CD8-positive, alpha-beta T cell (primary cell): ENCODE measurements at places on chromosomes 2 and 18.

GRCh38 chr18:13500227-13500865 lies 226.0 kb downstream of the FAM210A start:
- no peak for DNase-seq

GRCh38 chr2:231341100-231341499 lies 54.4 kb upstream of the B3GNT7 start:
- no peak for DNase-seq

DNA sequence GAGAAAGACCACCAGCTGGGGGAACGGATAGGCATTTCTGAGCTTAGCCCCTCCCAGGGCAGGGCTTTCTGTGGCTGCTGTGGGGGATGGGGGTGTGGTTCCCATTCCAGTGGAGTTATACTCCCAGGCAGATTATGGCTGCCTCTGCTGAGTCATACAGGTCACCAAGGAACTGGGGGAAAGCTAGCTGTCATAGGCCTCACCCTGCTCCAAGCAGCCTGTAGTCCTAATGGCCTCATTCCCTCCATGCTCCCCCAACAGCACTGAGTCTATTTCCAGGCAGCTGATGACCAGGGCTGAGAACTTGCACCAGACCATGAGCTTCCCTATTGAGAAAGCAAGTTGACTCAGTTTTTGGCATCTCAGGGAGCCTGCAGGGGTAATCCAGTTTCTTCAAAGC lies 87.1 kb downstream of the GPR39 start:
- no peak for DNase-seq

DNA sequence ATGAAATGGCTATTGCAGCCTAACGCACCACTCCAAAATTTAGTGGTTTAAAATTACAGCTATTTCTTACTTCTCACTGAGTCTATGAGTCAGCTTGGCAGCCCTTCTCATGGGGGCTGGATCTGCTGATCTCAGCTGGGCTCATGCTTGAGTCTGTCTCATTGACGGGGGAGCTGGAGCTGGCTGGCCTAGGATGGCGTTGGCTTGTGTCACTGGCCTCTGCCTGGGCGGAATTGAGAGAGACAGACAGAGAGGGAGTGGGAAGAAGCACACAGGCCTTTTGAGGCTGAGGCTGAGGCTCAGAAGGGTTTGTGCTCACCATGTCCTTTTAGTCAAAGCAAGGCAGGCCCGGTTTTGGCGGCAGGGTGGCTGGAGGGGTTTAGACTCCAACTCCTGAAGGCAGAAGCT lies 412.1 kb upstream of the MYT1L start:
- DNase-seq: no peak

DNA sequence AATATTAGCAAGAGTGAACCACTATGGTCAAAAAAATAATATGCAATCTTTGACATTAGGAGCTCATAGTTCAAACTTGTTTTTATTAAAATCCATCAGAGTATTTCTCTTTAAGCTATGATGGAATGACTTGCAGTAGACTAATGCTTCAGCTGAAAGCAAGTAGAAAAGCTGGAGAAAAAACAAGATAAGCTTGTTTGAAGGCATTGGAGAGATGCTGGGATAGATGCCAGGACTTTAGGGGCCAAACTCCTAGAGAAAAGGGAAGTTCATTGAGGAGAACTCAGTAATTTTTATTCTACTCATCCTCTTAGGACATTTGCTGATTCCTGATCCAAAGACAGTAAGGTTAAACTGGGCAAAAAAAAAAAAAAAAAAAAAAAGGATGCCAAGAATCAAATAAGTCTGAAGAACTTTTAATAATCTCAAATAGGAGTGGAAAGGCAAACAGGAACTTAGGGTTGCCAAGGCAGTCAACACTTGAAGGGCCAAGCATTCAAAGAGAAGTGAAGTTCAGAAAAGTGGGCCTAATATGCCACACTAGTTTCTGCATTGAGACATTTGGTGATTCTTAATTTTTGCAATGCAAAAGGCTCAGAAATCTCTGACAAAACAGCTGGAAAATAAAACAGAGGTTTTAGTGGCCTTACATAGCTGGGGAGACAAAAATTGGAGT lies 19.7 kb upstream of the AFF3 start:
- no peak for DNase-seq

DNA sequence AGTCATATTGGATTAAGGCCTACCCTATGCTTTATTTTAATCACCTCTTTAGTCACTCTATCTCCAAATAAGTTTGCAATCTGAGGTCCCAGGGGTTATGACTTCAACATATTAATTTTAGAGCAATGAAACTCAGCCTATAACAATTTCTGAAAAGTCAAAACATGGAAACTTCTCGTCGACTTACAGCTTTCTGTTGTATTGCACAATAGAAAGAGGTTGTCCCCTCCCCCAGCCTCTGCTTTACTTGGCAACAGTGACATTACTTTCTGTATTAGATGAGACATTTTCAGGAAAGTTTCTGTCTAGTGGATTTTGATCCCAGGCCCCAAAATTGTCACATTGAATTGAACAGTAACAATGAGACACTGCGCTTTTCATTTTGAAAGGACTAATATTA lies 326.4 kb downstream of the THSD7B start:
- no peak for DNase-seq

GRCh38 chr2:48915227-48915626 lies 159.7 kb upstream of the LHCGR start:
- DNase-seq: no peak

DNA sequence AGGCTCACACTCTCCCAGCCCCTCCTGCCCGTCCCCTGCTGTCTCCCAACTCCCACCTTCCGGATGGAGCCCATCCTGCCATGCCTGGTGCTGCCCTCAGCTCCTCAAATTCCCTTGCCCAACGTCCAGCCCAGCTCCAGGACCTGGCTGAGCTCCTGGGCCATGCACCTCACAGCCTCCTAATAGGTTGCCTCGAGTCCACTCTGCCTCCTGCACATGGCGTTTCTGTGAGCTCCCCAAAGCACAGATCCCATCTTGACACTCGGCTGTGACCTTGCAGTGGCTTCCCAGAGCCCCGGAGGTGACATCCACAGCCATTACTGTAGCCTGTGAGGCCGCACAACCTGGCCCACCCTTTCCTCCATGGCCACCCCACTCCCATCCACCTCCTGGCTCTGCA lies 191.9 kb upstream of the SALL3 start:
- DNase-seq: no peak

GRCh38 chr18:67509741-67510391 lies 6.7 kb downstream of the DSEL start:
- no peak for DNase-seq

GRCh38 chr2:445896-446295 lies 158.0 kb upstream of the ALKAL2 start:
- DNase-seq: no peak

DNA sequence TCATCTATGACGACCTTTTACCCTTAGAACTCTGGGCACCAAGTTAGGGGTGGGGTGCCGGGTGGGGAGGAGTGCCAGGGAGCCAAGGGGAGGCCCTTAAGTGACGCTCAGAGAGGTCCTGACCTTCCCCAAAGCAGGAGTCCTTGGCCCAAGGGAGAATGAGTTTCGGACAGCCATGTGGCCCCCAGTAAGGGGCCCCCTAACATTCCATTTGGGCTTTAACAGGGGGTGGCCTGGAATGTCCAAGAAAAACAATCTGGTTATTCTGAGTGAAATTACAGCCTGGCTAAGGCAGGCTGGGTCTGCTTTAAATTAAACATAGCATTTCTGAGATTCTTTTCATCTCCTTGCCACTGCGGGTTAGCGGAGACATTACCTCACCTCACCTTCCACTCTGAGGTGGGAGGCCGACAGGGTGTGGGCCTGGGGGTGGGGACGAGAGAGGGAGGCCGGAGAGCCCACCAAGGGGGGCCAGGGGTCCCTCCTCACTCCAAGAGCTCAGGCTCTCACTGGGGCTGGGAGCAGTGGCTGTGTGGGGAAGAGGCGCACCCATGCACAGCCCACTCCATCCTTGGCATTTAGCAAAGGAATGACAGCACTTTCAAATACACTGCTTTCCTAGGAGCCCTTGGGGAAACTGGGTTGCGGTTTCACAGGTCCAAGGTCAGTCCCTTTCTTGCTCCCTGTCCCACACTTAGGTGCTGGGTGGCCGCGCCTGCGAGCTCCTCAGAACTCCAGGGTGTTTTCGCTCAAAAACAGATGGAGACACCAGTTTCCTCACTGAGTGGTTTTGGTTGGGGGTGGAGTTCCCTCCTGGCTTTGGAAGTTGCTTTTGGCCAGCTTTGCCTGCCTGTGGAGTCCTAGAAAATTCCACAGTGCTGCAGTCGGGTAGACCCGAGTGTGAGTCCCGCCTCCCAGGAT lies 107.4 kb downstream of the POLR1A start:
- DNase-seq: no peak

- DNase-seq: no peak
These were observed 437.4 kb upstream of the CDH19 start for GRCh38 chr18:67041334-67041733.

DNA sequence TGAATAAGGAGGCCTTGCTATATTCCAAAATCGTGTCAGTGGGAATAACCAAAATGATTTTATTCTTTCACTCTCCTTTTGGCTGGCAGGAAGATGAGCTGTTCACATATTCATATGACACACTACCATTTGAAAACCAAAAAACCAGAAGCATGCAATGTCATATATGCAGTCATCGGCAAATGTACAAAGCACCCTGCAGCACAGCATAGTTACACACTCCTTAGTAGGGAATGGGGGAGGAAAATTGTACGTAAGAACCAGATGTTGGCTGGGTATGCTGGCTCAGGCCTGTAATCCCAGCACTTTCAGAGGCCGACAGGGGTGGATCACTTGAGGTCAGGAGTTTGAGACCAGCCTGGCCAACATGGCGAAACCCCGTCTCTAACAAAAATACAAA lies 176.6 kb downstream of the GFPT1 start:
- no peak for DNase-seq

GRCh38 chr2:38171208-38171855 lies 95.4 kb upstream of the CYP1B1 start:
- DNase-seq: no peak

- no peak for DNase-seq
These were observed 31.4 kb upstream of the TMEM177 start for GRCh38 chr2:119647440-119648169.

DNA sequence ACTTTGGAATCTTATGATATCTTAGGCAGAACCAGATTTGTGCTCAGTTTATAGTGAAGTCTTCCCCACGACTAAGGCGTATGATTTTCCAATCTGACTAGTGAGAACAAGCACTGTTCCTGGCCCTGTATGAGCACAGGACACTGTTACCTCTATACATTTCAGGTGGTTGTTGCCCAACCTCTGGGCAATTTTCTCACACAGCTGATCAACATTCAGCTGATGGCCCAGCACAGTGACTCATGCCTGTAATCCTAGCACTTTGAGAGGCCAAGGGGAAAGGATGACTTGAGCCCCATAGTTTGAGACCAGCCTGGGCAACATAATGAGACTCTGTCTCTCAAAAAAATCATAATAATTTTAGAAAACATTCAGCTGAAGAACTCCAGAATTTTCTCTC lies 119.5 kb downstream of the ASXL3 start:
- DNase-seq: no peak

- no peak for DNase-seq
These were observed 1.5 kb upstream of the DLX1 start for GRCh38 chr2:172083628-172084394.

- DNase-seq: no peak
These were observed 361.2 kb upstream of the HNRNPA3 start for GRCh38 chr2:176851200-176851888.

- no peak for DNase-seq
These were observed 15.4 kb downstream of the GREB1L start for GRCh38 chr18:21257386-21257785.

DNA sequence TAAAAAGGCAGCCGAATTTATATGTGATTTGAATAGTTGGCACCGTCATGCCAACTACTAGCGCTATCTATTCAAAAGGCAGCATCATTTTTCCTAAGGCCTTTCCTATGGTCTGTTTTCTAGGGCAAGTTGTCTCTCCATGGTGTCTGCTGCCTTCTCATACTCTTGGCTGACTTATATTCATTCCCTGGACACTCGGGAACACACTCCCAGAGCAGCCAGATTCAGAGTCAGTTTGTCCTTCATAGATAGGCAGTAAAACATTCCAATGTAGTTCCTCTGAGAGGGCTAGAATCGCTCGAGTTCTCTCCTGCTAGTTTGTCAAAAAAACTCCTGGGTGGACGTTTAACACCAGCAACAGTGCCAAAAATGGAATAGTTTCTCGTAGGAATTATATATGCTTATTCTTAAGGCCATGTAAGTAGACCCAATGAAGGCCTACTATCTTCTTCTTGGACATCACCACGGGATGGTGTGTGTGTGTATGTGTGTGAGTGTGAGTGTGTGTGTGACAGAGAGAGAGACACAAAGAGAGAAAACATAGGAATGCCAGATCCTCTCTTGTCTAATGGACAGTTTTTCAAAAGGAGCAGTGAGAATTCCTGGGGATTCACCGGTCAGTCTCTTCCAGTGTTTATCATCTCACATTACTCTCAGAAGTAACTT lies 129.3 kb upstream of the CTAGE1 start:
- DNase-seq: no peak

GRCh38 chr2:40773291-40773690 lies 321.4 kb upstream of the SLC8A1 start:
- no peak for DNase-seq

DNA sequence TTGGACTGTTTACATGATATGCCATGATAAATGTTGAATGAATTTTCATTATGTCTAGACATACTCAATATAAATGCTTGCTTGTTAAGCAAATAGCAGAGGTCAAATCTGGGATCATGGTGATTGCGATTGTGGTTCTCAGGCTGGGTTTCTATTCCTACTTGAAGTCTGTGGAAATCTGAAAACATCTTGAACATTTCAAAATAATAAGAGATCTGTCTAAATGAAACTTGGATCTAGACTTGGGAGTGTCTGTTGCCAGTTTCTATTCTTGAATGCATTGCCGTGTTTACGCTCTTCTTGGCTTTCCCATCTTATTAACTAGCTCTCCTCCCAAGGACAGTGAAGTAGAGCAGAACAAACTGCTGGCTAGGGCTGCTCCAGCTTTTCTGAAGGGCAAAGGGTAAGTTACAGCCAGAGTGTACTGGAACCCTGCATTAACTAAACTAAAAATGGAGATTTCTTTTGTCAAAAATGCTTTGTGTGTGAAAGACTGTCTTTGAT lies 127.7 kb downstream of the DTNA start:
- no peak for DNase-seq

- no peak for DNase-seq
These were observed 472.9 kb downstream of the PTPRM start for GRCh38 chr18:8040021-8040420.

DNA sequence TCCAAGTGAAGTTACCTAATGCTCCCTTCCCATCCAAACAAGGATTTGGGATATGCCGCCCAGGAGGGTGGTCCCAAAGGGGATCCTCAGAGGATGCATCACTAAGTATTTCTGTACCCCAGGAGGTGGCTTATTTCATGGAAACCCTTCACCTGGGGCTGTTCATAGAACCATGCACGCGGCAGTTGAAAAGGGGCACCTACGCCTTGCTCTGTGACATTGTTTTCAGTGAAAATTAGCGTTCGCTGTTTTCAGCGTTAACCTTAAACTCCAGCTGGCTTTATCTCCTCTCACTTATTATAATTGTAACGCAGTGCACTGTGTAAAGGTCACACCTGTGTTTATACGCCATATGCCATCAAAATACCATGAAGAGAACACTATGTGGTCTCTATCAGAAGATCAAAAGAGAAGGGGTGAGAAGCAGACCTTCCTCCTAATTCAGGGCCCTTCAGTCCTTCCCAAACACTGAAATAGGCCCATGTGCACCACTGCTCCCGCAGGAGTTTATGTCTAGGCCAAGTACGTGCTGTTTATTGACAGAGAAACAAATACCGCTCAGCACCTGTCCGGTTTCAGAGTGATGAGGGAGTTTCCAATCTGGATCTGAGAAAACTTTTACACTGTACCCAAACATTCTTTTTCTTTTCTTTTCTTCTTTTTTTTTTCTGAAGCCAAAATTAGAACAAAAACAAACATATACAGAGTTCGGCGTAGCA lies 162.1 kb downstream of the BCL2 start:
- no peak for DNase-seq

GRCh38 chr2:172962824-172963223 lies 112.8 kb upstream of the MAP3K20 start:
- DNase-seq: no peak
